Activated CD4-positive, alpha-beta T cell treated with anti-CD3 and anti-CD28 coated beads, Interleukin-2, amount 50 U/mL, for 24 hours (primary cell): ENCODE measurements at places on chromosomes 12 and 14.

GRCh38 chr14:94775871-94776210 is 5.9 kb upstream of the GSC start:
- DNase-seq, result no peak

DNA sequence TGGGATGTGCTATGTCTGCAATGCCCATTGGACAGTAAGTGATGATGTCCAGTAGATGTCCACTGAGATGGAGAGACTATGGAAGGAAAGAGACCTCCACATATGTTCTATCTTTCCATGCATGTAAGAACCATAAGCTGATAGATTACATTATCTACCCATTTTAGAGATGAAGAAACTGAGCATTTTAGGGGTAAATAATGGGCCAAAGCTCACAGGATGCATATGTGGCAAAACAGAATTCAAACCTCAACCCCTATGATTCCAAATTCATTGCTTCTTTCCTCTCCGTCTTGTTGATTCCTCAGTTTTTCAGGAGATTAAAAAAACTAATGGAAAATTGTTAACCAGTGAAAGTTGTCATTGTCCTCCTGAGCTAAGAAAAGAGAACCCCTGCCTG is 200.7 kb upstream of the PWP1 start:
- no peak for DNase-seq

DNA sequence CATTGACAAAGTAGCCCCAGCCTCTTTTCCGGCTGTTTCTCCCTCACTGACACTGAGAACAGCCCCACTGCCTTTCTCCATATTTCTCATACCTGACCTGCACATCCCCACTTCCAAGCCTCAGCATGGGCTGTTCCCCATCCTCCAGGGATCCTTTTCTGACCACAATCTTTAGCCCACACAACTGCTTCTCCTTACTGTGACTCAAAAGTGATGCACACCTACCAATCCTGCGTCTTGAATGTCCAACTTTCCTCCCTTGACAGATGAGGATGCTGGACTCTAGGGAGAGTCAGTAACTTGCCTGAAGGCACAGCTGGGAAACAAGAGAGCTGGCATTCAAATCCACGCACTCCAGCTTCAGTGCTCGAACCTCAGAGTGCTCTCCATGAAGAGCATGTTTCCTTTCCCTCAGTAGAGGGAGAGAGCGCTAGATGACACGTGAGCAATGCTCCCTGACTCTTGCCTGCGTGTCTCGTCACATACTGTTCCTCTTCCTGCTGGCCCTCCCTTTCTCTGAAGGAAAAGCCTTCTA is 75.6 kb downstream of the NTF3 start:
- DNase-seq, result no peak

- DNase-seq, result no peak
Measured at GRCh38 chr12:67854351-67854750, 134.9 kb upstream of the IFNG-AS1 start.

- DNase-seq, result no peak
Measured at GRCh38 chr14:63267171-63267570, 51.6 kb downstream of the GPHB5 start.

- no peak for DNase-seq
Measured at GRCh38 chr12:120763250-120763649, 37.6 kb downstream of the ACADS start.

DNA sequence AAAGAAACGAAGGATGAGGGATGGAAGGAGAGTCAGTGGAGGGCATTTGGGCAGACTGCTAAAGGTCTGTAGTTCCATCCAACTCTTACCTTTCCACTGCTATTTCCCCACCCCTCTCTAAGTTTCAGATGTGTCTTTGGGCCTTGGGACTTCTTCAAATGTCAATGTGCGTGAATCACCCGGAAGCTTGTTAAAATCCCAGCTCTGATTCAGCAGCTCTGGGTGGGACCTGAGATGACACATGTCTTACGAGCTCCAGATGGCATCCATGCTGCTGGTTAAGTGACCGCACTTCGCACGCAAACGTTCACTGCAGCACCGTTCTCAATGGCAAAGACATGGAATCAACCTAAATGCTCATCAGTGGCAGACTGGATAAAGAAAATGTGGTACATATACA is 309.9 kb downstream of the VRK1 start:
- DNase-seq, result no peak

DNA sequence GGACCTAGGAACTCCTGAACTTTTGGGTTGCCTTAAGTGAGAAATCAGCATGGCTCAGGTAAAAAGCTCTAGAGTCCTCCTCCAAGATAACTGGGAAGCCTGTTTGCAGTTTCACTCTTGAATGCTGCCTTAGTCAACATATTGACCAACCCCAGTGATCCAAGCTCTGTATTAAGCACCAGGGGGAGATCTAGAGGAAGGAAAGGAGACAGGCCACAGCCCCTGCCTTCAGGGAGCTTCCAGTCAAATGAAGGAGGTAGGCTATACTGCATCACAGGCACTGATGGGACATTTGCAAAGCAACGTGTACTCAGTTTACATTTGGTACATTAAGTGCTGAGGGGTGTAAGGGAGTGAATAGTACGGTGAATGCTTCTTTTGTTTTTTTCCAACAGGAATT is 1.2 kb upstream of the CSAD start:
- no peak for DNase-seq

DNA sequence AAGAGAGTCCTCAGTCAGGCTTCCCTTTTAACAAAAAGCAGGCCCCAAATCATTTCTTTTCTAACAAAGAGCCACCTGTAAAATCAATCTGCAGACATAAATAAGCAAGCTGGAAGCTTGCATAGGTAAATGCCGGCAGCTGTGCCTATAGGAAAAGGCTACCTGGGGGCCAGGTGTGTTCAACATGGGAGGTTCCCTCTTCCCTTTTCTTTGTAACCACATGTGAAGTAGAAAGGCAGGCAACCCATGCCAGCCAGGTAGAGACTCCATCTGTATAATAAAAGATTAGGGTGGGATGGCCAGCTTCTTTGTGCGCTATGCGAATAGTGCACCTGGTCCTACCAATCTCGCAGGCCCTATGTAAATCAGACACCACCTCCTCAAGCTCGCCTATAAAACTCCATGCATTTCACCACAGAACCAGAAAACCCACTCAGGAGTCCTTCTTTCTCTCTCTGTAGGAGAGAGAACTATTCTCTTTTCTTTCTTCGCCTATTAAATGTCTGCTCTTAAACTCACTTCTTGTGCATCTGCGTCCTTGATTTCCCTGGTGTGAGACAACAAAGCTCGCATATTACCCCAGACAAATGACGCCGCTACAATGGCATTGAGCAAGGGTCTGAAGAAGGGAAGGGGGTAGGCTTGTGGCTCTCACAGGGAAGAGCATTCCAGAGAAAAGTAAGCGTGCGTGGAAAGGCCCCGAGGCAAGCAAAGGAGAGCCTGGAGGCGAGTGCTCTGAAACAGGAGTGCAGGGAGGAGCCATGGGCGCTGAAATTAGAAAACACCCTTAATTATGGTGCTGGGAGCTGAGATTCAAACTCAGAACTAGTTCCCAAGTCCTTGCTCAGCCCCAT is 67.2 kb downstream of the TTC9 start:
- no peak for DNase-seq

DNA sequence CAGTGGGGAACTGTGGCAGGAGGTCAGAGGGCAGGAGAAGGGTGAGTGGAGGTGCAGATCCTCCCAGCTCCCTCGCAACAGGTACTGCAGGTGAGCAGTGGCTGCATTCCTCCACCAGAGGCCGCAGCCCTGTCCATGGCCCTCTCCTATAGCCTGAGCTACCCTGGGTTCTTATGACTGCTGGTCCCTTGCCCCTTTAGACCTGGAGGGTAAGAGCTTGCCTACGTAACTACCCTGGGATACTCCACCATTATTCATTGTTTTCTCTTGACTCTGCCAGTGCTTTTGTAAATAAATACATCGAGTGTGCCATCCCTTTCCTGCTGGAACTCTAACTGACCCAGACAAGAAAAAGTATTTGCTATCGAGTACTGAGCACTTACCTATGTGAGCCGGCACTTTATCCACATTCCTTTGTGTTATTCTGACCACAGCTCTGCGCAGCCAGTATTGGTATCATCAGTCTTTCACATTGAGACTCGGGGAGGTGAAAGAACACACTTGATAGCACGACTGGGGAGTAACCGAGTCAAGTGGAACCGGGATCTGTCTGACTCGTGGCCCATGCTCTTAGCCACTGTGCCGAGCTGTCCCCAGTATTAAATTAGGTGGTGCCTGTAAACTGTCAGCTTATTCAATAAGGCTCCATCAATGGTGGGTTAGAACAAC is 38.5 kb downstream of the LTBP2 start:
- DNase-seq, result no peak

GRCh38 chr12:1115484-1116231 is 124.6 kb downstream of the ERC1 start:
- no peak for DNase-seq

GRCh38 chr12:16096273-16096849 is 181.1 kb downstream of the SLC15A5 start:
- no peak for DNase-seq

- DNase-seq, result no peak
Measured at GRCh38 chr12:27901959-27902358, 70.6 kb downstream of the PTHLH start.

GRCh38 chr12:106696681-106697417 is 77.6 kb upstream of the RIC8B start:
- no peak for DNase-seq

GRCh38 chr14:19974844-19975243 is 547 bp upstream of the OR4K15 start:
- no peak for DNase-seq
